ENCODE measurements at places on chromosomes 11 and 22.
A peak's percentile ranks its signal among the peaks of the same experiment; 100 is the strongest.

- DNase-seq = no peak
Observed at GRCh38 chr11:44770401-44770800, 43.6 kb downstream of the TSPAN18 start.

DNA sequence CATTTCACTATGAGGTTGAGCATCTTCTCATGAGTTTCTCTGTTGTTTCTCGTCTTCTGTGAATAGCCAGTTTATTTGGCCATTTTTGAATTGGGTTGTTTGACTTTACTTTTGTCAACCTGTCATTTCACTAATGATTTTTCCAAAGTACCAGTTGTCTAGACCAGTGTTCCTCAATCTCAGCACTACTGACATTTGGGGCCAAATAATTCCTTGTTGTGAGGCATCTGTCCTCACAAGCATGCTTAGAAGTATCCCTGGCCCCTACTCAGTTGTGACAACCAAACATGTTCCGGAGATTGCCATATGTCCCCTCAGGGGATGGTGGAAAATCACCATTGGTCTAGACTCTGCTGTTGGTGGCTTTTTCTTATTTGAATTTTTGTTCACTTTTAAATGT lies 87.7 kb upstream of the GNAZ start:
- no peak for DNase-seq

DNA sequence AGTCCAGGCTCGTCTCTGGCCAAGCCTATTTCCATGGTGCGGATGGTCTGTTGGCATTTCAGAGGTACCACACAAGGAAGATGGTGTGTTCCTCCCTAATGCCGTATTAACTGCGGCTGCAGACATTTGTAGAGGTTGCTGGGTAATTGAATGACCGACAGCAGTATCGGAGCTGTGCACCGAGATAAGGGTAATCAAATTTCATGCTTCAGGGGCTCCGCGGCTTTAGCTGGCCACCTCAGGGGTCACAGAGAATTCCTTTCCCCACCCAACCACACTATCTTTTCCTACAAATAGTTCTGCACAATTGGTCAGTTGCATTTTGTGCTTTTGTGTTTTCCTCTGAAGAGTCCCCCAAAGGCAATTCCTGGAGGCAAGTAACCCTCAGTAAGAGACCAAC lies 297.4 kb downstream of the OPCML start:
- no peak for DNase-seq

DNA sequence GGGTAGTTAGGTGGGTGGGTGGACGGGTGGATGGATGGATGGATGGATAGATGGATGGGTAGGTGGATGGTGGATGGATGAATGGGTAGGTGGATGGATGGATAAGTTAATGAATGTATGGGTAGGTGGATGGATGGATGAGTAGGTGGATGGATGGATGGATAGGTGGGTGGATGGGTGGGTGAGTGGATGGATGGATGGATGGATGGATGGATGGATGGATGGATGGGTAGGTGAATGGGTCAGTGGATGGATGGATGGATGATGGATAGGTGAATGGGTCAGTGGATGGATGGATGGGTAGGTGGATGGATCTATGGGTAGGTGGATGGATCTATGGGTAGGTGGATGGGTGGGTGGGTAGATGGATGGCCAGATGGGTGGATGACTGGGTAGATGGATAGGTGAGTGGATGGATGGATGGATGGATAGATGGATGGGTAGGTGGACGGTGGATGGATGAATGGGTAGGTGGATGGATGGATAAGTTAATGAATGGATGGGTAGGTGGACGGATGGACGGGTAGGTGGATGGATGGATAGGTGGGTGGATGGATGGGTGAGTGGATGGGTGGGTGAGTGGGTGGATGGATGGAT lies 41.5 kb upstream of the RTL6 start:
- no peak for DNase-seq

- DNase-seq = no peak
Observed at GRCh38 chr11:124470561-124471227, 25.2 kb upstream of the OR8B8 start.

- no peak for DNase-seq
Observed at GRCh38 chr11:117929916-117930570, 841 bp upstream of the TMPRSS13 start.

DNA sequence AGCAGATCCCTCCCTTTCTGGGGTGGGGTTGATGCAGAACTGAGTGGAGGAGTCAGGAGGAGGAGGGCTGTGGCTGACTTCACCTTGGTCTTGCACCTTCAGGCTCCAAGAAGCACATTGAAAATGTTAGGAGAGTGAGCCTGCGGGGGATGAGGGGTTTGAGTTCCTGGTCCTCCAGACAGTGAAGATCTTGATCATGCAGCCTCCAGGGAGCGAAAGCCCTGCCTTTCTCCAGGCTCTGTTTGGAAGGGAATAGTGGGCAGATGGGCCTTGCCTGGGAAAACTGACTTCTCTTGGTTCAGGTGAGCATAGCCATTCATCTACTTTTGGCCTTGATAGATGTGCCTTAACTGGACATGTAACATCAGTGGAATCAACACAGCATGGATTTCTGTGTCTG lies 267.6 kb upstream of the B3GAT1 start:
- no peak for DNase-seq

GRCh38 chr11:47184711-47185304 lies 1.4 kb downstream of the PACSIN3 start:
- DNase-seq = no peak

- DNase-seq = no peak
Observed at GRCh38 chr11:70397336-70397982, 870 bp upstream of the CTTN start.

- DNase-seq = no peak
Observed at GRCh38 chr11:115925568-115926090, 421.4 kb upstream of the CADM1 start.

- DNase-seq = no peak
Observed at GRCh38 chr11:8297781-8298440, 34.2 kb upstream of the LMO1 start.

DNA sequence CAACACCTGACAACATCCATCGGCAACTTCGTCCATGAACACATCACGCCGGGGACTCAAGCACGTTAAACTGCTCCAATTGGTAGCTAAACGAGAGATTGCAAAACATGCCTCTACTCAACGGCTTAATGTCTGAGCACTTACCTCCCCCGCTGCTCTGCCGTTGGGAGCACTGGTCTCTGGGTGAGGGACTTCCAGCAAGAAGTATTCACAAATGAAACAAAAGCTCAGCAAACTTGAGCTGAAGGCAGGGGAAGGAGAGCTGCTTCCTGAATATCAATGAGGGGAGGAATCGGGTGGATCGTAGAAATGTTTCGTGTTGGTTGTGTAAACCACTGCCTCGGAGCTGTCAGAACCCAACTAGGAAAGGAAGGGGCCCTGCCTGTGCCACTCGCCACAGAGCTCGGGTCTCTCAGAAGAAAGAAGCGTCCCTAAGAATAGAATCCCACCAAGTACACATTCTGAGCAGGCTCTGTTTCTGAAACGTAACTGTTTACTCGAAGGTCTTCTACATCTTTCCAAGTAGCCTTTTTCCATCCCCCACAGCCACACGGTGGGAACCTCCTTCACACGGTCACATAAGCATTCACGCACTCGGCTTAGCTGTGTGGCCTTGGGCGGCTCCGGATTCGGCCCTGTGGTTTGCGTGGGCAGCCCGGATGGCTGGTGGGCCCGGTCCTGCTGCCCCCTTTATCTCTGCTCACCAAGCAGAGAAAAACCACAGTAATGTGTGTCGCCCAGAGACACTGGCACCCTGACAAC lies at the start of gene MLC1:
Gene MLC1 (minus strand): TSS at position 216 of the 762 bp plus-strand sequence. CDS start 524 bp downstream, outside the sequence.
- DNase-seq = peak; percentile 3
